ENCODE measurements at places on chromosomes 2 and 18. TPM values are rescaled to one million over a fixed set of nuclear protein-coding genes. Genes with fewer than 3 reads are reported as not detected.

The C2orf92 gene
- total RNA-seq: 6.9 TPM

The GREB1 gene
- 31.9 TPM for total RNA-seq

The DYNAP gene
- total RNA-seq: 0.46 TPM

The NOL4 gene
- 1.4 TPM for total RNA-seq

DNA sequence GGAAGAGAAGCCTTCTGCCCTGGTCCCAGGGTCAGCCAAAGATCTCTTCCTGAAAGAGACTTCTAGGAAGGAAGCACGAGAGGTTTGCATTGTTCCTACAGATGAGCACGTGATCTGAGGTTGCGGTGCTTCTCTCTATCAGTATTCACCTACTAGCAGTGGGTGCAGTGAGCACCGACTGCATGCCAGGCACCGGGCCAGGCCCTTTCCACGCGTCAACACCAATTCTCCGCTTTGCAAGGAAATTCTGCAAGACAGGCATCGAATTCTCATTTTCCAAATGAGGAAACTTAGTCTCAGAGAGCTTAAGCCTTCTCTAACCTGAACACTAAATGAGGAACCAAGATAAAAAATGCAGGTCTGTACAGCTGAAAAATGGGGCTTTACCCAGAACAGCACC is 151.5 kb upstream of the MYCN start:
- no peaks in the 10 kb centered on the region for H3K36me3 ChIP-seq
- no peaks in the 10 kb centered on the region for H3K27me3 ChIP-seq
- no peaks in the 10 kb centered on the region for H3K4me1 ChIP-seq
- H3K27ac ChIP-seq: no peak overlapping the region
- DNase-seq: no peak

DNA sequence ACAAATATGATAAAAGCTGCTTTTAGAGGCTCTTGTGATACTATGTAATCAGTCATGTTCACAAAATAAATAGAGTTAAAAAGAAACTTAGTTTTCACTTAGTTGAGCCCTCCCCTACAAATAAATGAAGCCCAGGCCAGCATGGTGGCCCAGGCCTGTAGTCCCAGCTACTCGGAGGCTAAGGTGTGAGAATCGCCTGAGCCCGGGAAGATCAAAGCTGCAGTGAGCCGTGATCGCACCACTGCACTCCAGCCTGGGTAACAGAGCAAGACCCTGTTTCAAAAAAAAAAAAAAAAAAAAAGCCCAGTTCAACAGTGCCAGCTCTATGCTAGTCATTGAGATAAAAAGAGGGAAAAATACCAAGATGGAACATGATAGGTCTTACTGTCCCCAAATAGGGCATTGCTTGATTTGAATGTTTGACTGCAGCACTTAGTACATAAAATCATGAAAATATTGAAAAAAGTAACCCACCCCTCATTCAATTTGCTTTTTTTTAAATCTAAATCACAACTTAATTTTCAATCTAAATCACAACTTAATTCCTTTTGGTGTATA is 1.5 kb downstream of the ASNSD1 start:
- H3K4me3 ChIP-seq: no peak overlapping the region
- no peaks in the 10 kb centered on the region for H3K27me3 ChIP-seq
- DNase-seq: no peak
- no peak overlapping the region for H3K27ac ChIP-seq
- peaks cover 15% of the 10 kb centered on the region for H3K36me3 ChIP-seq

Data from WTC11 (cell line).